ENCODE measurements at places on chromosomes 2 and 18.

DNA sequence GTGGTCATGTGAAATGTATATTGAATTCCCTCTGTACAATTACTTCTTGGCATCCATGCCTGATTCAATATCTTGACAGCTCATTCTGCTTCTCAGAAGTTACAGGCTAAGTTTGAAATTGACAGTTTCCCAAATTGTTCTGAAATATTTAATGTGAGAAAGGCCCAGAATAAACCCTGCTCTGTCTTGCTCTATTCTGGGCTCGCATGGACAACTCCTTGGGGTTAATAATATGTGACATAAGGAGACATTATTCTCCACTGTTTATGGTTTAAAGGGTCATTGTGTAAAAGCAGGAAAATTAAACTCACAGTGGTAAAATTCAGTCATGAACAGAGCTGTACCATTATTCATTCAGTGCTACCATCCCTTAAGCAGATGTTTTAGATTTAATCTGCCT is 160.7 kb upstream of the CNTNAP5 start:
- DNase-seq: no peak

- DNase-seq: no peak
These were observed 1.1 kb upstream of the LIPG start for GRCh38 chr18:49560624-49561288.

GRCh38 chr2:202771741-202772460 is 99.7 kb downstream of the ICA1L start:
- no peak for DNase-seq

GRCh38 chr2:137333386-137334165 is 568.2 kb downstream of the THSD7B start:
- DNase-seq: no peak

DNA sequence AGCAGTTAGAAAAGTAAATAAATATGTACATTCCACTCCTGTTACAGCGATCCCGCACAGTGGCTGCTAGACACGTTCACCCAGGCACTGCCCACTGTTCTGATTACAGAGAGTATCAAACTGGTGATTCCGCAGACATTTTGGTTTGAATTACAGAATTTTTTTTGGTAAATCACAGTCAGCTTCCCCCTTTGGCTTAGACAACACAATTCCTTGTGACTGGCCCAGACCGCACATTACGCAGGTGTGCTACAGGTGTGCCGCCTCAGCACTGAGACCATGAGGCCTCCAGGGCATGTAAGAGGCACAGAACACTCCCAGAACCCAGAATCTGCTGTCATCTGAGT is 112.3 kb downstream of the PXDN start:
- DNase-seq: no peak

DNA sequence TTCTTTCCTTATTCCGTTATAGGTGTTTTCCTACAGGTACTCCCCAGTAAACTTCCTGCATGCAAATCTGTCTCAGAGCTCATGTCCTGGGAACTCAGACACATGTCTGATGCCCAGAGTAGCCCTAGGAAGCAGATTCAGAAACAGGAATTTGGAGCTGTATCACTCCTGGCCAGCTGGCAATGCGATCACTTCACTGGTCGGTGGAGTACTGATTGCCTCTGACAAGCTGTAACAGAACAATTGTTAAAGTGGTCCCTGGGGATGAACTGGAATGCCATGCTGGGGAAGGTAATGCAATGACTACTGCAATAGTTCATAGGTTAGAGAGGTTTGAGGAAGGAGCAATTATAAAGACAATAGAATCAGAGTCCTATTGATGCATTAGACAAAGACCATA is 131.6 kb upstream of the DOCK10 start:
- no peak for DNase-seq

GRCh38 chr18:48800466-48800865 is 150.3 kb downstream of the SMAD7 start:
- no peak for DNase-seq

GRCh38 chr2:121502781-121503180 is 27.9 kb upstream of the RNU4ATAC start:
- no peak for DNase-seq

Data from stimulated activated CD4-positive, alpha-beta T cell treated with anti-CD3 and anti-CD28 coated beads, Interleukin-1b, Interleukin-23, amount 100 ng/mL, for 1 hour (primary cell).